ENCODE measurements at places on chromosomes 3 and 15. TPM values are rescaled to one million over a fixed set of nuclear protein-coding genes. Genes with fewer than 3 reads are reported as not detected.

GRCh38 chr15:28933710-28934445, 48.1 kb downstream of the APBA2 start:
- DNase-seq, result no peak

The TICRR gene
- total RNA-seq, result 3.7 TPM

DNA sequence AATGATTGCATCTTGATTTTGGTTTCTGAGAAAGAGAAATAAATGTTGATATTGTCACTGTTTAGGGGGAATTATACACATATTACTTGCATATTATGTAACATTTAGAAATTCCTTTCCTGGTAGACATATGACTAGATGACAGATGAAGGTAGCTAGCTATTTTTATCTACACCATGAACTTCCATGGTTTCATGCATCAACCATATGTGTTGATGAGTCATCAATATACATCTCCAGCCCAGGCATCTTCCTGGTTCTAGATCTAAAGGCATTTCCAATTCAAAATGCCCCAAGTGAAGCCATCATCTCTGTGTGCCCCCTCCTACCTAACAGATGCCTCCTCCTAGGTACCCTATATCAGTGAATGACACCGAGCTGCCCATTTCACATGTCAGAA, 9.5 kb upstream of the ADAMTSL3 start:
- no peak for DNase-seq

The GOLGA6A gene
- total RNA-seq, result not detected

DNA sequence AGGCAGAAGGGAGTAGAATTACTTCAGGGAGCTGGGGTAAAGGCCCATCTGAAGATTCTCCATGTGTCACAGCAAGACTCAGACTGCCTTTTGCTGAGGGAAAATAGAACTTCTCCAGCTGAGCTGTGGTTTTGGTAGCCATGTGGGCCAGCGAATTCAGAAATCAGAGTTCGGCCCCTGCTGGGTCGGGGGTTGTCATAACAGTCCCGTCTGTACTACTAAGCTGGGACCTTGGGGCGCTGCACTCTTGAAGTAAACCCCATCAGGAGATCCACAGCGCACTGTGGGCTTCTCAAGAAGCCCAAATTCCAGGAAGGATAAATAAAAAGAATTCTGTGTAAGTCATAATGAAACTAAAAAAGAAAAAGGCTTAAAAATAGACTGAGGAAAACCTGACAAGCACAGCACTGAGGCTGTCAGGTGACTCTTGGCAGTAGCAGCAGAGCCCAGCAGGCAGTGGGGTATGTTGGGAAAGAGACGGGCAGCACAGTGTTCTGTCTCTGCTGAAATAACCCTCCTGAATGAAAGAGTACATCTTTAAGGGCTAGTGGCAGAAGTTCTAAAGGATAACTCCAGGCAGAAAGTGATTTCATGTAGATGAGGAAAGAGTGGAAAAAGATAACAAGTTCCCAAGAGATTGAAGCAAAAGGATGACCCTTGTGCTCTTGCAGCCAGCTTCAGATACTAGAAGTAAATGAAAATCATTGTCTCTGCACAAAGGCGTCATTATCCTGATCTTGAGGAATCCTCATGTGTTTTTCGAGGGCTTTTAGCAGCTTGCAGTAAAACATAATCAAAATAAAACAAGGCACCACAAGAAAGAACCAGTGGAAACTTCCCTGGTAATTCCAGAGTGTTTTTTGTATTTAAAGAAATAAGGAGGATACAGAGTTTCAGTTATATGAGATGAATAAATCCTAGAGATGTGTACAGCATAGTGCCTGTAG, 74.5 kb downstream of the RAB7A start:
- DNase-seq, result peak; percentile 99

Data from SK-MEL-5 (cell line).